Kidney (tissue), 22 donors: ENCODE measurements at places on chromosomes 11 and 22. TPM values are rescaled to one million over a fixed set of nuclear protein-coding genes. Genes with fewer than 3 reads are reported as not detected.

Gene TMEM191B
- 10.6 TPM for polyA plus RNA-seq

DNA sequence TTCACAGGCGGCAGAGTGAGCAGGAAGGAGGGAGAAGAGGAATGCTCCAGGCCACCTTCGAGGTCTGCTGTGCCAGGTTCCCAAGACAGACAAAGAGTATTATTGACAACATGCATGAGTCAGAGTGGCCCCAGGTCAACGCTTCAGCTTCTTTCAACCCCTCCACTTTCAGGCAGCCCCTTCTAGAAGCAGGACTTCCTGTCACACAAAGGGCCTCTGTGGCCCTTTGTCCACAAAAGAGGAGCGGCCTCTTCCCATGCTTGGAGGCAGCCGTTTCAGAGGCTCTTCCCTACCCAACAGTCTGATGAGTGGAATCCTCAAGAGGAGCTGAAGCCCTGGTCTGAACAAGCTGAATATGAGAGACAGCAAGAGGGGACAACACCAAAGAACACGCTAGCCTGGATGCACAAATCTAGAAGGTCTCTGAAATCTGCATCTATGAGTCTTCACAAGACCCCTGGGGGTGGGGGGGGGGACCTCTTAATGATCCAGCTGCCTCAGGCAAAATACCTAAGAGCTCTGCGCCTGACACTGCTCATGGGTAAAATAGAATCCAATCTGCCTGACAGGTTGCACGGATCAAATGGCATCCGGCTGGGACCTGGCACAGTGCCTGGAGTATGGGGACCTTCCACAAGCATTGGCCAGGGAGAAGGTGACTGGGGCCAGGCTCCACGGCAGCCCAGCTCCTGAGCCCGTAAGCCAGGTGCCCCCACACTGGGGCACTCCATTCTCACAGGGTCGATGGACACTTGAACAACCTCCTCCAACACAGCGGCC is 67.5 kb downstream of the PACSIN2 start:
- H3K4me3 ChIP-seq: no peak overlapping the region
- DNase-seq: peak; percentile 64
- H3K36me3 ChIP-seq: no peaks in the 10 kb centered on the region

DNA sequence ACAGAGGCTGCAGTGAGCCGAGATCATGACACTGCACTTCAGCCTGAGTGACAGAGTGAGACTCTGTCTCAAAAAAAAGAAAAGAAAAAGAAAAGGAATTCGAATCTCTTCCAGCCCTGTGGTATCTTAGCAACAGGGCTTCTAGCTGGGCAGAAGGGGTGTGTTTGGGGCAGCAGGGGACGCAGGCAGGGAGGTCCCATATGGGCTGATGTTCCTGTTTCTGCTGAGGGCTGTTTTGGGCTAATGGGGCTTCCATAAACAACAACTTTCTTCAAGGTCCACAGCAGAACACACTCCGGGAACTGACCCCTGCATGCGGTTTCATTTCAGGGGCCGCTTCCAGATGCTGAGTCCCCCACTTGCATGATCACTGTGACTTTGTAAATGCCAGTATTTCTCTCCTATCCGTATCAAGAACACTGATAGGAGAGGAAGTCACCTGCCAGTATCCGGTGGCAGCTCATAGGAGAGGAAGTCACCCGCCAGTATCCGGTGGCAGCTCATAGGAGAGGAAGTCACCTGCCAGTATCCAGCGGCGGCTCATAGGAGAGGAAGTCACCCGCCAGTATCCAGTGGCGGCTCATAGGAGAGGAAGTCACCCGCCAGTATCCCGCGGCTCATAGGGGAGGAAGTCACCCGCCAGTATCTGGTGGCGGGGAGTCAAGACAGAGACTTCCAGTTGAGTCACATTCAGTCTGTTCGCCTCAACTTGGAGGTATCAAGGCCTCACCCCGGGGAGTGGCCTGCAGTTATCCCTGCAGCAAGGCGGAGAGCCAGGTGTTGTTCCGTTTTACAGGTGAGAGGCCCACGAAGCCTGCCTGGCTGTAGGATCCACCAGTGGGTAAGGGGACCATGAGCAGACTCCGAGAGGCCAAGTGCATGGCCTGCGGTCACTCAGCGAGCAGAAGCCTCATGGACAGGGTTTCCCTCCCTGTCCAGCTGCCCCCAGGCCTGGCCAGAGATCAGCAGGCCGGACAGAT is 8.3 kb upstream of the FGF19 start:
- H3K27ac ChIP-seq: no peak overlapping the region
- H3K36me3 ChIP-seq: no peaks in the 10 kb centered on the region
- no peak overlapping the region for H3K4me3 ChIP-seq
- DNase-seq: no peak

DNA sequence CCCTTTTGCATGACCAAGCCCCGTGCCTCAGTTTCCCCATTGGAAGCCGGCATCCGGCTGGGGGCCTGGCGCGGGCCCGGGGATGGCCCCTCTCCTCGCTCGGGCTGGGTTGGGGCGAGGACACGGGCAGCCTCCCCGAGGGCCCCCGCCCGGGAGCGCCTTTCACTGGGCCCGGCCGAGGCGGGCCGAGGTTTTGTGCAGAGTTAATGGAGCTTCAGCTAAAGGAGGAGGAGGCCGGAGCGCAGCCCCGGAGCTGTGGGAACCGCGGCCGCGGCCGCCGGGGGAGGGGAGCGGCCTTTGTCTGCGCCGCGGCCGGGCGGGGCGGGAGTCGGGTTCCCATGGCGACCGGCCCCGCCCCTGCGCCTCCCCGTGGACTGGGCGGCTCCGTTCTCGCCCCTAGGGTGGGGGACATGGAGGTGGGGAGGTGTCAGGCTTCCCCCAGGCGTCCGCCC is 1.4 kb upstream of the MAPK11 start:
- no peak overlapping the region for H3K27ac ChIP-seq
- no peak overlapping the region for H3K4me3 ChIP-seq
- H3K27me3 ChIP-seq: no peaks in the 10 kb centered on the region

Gene GLYATL1
- 199 TPM for polyA plus RNA-seq

DNA sequence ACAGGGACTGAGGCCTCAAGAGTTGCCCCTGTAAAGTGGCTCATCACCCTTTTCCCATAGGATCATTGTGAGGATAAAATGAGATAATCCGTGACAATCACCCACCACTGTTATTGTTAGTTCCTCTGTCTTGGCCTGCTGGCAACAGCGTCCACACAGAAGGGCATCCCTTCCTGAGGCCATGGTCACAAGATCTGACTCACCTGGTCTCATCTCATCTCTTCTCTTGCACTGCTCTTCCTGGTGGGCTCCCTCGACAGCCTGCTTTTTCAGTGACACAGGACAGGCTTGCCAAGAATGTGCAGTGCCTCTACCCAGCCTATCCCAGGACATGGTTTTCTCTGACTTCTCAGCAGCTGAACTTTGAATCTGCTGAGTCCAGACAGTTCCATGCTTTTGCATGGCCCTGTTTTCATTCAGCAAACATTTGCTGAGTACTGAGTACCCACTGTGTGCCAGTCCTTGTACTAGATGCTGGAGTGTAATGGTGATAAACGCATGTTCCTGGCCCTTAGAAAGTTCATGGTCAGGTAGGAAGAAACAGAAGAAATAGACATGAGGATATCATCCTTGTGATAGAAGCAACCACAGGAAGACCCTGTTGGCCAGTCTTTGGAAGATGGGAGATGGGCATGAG is 3.3 kb downstream of the STX3 start:
- H3K4me3 ChIP-seq: no peak overlapping the region
- peaks cover 14% of the 10 kb centered on the region for H3K4me1 ChIP-seq
- H3K27me3 ChIP-seq: no peaks in the 10 kb centered on the region
- no peak for DNase-seq
- H3K36me3 ChIP-seq: no peaks in the 10 kb centered on the region

Gene SCUBE2
- 0.65 TPM for polyA plus RNA-seq

- no peak for DNase-seq
- no peaks in the 10 kb centered on the region for H3K4me1 ChIP-seq
- no peak overlapping the region for H3K27ac ChIP-seq
These were observed 203.4 kb downstream of the CADM1 start for GRCh38 chr11:115300660-115301428.

- H3K4me1 ChIP-seq: no peaks in the 10 kb centered on the region
- no peak for DNase-seq
- H3K27ac ChIP-seq: no peak overlapping the region
These were observed 601.8 kb downstream of the INSC start for GRCh38 chr11:15716550-15716949.

DNA sequence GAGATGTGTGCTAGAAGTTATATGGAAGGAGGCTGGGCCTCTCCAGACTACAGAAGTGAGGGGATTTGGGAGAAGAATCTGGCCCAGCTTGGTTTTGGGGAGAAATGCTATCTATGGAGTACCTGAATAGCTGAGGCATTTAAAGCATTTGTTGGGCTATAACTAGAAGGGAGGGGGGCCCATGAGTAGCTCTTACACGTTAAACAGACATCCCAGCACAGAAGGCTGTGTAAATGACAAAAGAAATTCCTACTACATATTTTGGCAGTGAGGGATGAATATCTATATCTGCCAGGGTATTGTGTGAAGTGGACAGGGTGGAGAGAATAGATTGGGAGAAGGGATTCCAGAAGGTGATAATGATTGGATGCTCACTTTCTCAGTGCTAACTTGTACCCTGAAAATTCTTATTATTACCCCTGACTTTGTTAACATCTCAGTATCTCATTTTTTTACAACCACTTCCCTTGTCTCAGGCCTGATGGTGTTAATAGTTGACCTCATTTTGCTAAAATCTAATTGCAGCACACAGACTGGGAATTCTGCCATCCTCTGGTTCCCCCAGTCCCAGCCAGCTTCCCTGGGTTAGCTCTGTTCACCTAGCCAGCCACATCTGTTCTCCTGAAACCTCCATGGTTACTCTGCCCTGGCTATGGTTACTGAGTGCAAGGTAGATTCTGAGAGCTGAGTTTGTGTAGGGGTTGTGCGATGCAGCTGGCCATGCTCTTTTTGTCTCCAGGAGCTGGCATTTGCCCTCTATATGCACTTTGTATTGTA is 28.8 kb upstream of the RRM1 start:
- H3K27ac ChIP-seq: no peak overlapping the region
- no peak overlapping the region for H3K4me3 ChIP-seq
- no peak for DNase-seq
- H3K36me3 ChIP-seq: no peaks in the 10 kb centered on the region
- no peaks in the 10 kb centered on the region for H3K4me1 ChIP-seq
- no peaks in the 10 kb centered on the region for H3K27me3 ChIP-seq

Gene OR52H1
- not detected for polyA plus RNA-seq

DNA sequence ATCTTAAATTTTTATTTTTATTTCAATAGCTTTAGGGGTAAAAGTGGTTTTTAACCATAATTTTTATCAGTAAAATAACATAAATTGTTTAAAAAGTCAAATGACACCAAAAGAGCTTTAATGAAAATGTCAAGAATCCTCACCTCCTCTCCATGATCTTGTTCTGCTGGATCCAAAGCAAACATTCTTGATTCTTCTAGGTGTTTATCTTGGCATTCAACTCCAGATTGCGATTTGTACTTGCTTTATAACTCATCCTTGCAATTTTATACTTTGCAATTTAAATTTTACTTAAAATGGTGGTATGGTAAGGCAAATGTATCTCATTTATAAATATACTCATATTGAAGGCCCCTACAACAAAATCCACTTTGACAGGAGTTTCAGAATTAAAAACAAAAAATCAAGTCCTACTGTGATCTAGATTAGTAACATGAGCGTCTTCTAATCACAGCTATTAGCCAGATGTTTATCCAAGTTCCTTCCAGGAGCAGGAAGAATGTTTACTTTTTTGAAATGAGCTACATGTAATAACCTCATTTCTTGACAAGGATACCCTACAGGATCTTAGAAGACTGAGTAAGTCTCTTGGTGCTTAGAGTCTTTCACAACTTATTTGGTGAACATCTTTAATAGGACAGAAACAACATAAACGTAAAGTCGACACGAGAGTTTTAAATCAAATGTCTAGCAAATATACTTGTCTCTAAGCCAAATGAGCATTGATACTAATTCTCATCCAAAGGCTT is 72.4 kb upstream of the CARD18 start:
- no peaks in the 10 kb centered on the region for H3K27me3 ChIP-seq
- no peaks in the 10 kb centered on the region for H3K36me3 ChIP-seq
- no peak overlapping the region for H3K27ac ChIP-seq
- no peak overlapping the region for H3K4me3 ChIP-seq
- DNase-seq: no peak
- no peaks in the 10 kb centered on the region for H3K4me1 ChIP-seq

Gene PAX6
- not detected for polyA plus RNA-seq

- no peak overlapping the region for H3K4me3 ChIP-seq
- no peak overlapping the region for H3K27ac ChIP-seq
- no peaks in the 10 kb centered on the region for H3K4me1 ChIP-seq
- DNase-seq: no peak
- H3K36me3 ChIP-seq: no peaks in the 10 kb centered on the region
These were observed 18.5 kb downstream of the KRTAP5-5 start for GRCh38 chr11:1647901-1648652.

DNA sequence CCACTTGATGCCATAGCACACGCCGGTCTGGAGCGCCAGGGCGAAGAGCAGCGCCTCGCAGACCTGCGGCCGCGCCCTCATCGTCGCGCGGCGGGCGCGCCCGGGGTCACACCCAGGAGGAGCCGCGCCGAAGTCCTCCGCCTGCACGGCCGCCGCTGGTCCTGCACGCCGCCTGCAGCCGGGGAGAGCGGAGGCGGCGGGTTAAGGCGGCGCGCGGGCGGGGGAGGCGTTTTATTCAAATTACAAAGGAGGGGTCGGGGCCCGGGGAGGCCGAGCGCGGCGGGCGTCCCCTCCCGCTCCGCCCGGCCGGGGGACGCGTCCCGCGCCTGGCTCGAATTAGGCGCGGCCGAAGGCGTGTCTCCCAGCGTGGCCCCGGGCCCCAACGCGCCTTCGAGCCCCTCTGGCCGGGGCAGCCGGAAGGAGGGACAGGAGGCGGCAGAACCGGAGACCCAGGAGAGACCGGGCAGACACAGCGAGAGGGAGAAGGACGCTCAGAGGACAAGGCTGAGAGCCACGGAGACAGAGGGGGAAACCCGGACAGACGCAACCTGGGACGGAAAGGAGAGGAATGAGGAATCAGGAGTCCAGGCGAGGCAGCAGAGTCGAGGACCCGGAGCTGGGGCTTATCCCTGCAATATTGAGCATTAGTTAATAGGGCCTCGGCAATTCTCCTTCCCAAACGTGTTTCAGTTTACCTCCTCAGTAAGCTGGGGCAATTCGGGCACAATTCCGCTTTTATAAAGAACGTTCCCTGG is at the start of gene WNT11:
Gene WNT11 (minus strand): TSS at position 176 of the 755 bp plus-strand sequence. CDS start 95 bp downstream, at position 81.
- H3K36me3 ChIP-seq: no peaks in the 10 kb centered on the region
- H3K4me1 ChIP-seq: no peaks in the 10 kb centered on the region
- no peak within 1 kb of the TSS for H3K27ac ChIP-seq
- peak; percentile 90 for DNase-seq

GRCh38 chr11:27558401-27558800 is 51.8 kb upstream of the LIN7C start:
- H3K4me3 ChIP-seq: no peak overlapping the region
- H3K27ac ChIP-seq: no peak overlapping the region
- DNase-seq: no peak
- no peaks in the 10 kb centered on the region for H3K36me3 ChIP-seq
- H3K27me3 ChIP-seq: no peaks in the 10 kb centered on the region
